ENCODE measurements at places on chromosomes 3 and 15.

DNA sequence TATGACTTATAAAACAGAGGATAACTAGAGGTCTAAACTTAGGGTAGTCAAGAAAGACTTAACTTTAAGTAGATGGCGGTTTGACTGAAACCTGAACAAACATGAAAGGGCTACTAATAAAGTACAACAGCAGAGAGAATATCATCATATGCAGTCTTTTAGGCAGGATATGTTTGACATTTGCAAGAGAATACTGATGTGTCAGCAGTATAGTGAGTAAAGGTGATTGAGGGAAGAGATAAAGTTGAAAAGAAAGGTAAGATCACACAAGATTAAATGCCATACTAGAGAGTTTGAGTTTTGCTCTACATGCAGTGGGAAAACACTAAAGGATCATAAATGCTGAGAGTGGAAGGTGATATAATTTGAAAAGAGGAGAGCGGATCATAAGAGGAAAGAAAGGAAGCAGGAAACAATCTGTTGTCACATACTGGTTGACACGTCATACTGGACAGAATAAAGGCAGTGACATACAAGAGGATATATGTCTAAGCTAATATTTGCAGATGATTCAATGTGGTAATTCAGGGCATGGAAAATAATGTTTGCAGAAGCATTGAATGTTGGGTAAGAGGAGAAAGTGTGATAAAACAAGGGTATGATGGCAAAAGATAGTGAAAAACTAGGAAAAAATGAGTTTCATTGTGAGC, 223.0 kb downstream of the EPHA6 start:
- no peak for DNase-seq

DNA sequence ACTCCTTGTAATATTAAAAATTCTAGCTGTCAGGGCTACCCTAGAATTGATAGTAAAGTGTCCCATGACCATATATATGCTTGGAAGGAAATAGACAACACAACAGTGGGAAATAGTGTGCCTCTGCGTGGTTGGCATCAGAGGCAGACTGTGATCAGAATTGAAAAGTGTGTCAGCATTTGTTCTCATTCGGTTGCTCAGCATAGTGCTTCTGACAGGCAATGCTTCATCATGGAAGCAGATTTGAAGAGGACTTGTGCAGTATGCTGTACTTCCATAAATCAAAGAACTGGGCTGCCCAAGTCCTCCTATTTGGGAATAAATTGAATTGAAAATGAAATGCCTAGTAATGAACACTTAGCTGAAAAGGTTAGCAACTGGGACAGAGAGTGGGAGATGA, 435.7 kb downstream of the DIPK2A start:
- no peak for DNase-seq

- DNase-seq = no peak
These were observed 99.1 kb downstream of the NR1I2 start for GRCh38 chr3:119880966-119881365.

DNA sequence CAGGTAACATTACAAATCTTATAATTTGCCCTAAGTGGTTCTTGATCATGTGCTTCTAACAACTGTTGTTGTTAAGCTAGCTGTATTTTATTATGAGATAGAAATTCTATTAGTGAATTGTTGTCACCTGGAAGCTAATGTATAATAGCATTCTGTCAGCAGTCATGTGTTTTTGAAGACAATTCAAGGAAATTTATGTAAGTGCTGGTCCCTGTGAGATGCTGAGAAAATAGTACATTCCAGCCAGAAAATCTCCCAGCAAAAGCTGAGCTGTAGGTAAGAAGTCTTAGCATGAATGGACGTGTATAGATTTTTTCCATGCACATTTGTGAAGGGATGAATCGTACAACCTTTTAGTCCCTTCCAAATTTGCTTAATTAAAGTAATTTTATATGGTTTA, 120.0 kb upstream of the C15orf61 start:
- no peak for DNase-seq

DNA sequence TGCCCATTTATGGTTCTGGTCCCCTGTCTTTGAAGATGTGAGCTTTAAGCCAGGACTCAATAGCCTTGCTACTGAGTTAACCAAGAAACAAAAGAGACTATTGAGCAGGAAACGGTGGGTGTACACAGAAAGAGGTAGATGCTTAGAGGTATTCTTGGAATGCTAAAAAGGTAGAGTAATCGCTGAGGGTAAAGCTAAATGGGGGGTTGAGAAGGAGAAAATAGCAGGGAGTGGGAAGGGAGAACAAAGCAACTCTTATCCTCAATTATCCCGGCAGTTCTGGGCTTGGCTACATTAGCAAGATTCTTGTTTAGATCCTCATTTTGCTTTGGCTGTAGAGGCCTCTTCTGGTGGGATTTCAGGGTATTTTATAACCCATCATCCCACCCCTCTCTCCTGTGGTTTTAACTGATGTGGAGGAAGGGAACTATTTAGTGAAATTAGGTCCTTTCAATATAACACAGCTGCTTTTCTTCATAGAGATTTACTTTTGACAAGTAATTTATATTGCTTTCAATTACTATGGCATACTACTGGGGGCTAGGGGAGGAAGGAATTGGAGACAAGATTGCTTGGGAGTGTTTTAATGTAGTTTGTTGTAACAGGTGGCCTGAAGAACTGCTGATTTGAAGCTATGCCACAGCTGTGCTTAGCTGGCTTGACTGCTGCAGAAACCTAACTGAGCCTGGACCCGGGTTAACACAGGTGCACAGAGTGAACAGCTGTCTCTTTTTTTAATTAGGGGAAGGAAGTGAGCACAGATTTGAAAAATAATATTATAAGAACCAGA, 234.3 kb upstream of the CCDC54 start:
- DNase-seq = peak; percentile 34

DNA sequence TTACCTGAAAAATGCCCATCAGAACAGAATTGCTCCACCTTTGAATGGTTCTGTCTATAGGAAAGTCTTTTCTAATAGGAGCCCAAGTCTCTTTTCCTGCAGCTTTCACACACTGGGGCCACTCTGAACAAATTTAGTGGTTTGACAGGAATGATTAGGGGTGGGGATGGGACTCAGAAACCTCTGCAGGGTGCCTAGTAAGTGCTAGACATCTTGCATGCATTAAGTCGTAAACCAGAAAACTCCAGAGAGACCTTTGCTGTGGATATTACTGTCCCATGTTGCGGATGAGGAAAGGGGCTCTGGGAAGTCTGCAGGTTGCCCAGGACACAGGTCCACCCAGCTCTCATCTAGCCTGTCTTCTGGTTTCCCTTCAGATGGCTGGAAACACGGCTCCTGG, 189.7 kb downstream of the OPA1 start:
- DNase-seq = no peak

DNA sequence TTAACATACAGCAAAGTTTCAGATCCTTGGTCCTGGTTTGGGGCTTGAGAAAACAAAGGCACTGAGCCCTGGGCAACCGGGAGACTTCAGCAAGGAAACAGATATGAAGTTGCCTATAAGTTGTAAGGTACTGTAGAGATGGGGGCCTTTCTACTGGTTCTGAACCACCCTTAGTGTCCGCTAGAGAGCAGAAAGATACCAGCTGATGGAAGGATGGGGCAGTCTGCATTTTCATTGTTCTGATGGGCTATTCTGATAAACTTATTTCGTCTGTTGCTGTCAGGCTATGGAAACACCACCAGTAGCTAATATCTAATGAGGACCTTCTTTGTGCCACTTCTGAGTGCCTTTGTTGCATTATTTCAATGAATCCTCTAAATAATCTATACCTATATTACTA, 38.7 kb downstream of the FGD5 start:
- no peak for DNase-seq

DNA sequence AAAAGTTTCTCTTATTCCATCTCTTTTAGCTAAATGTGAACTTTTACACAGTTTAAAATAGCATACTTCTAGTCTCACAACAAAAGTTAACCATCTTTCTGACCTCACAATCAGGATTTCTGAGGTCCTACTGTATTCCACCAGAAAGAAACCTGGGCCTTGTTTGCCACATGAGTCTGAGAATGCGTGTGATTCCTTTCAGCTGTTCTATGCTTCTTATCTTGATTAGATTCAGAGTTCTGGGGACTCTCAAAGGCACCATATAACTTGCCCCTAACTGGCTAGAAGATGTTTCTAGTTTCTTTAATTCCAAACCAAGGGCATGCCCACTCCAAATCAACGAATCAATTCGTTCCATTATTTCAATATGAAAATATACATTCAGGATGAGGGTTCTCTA, 131.1 kb downstream of the ATP8B4 start:
- DNase-seq = no peak

DNA sequence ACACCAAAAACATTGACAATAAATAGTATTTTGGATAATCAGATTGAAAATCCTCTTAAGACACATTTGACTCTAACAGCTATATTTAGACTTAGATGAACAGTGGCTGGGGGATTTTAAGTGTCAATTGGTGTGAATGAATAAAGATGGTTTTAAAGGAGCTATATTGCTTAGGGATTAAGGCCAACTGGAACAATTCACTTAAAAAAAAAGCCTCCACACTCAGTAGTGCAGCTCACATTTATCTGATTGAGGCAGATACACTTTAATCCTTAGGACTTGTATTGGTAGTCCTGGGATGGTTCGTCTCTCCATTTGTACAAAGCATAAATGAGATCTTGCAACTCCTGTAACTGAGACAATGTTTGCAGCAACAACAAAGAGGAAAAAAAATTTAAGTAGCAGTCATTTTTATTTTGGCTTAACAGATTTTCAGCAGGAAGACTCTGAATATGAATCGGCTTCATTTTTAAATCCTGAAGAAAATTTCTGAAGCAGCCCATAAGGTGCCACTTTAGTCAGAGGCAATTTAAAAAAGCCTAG, 112.0 kb downstream of the UACA start:
- DNase-seq = no peak

GRCh38 chr3:112956351-112956750, 18.6 kb downstream of the CD200R1 start:
- no peak for DNase-seq

DNA sequence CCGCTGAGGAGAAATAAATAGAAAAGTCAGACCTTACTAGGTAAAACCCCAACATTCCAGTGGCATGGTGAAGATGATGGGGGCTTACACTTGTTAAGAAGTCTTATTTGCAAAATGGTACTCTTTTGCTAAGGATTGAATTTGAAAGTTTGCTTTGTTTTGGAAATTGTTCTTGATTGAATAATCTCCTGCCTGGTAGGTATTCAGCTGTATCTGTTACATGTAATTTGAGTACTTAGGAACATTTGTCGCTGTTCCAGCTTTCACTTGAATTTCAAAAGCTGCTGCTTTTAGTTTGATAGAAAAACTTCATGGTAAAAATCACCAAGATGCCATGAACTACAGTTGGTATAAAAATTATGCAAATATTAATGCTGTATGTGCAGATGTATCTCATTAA, 44.6 kb downstream of the TFG start:
- DNase-seq = peak; percentile 14

DNA sequence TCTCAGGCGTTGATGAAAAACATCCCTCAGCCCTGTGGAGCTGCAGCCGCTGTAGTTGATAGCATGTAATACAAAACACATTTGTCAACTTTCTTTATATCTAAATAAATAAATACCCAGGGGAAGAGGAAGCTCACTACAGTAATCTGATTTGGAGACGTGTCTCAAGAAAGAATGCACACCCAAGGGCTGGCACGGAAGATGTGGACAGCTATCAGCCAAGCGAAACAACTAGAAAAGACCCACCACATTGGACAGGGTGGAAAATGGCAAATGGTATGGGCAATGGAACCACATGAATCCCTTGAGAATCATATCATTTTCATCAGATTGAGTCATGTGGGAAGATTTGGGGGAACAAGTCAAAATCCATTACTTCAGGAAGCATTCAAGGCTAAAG, 43.1 kb upstream of the ALDH1A3 start:
- no peak for DNase-seq

DNA sequence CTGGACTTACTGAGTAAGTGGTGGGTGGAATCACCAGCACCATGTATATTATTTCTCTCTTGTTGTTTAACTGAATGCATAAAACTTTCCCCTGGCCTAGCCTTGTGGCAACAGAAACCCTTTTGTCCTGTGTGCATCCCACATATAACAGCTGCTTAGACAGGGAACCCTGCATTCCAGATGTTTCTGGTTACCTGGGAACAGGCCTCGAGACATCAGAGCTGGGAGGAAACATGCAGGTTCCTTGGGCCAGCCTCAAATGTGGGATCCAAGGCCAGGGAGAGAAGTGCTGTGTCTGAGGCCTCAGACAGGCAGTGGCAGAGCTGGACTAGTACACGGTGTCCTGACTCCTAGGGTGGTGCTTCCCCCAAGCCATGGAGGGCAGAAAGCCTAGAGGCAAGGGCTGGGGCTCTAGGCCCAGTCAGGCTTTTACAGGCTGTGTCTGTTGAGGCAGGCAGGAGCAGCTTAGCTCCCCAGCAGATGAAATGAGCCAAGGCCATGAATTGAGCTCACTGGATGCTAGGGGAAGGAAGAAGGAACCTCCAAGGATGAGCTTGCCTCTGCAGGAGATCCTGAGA, 57.7 kb downstream of the ITGA11 start:
- DNase-seq = no peak

DNA sequence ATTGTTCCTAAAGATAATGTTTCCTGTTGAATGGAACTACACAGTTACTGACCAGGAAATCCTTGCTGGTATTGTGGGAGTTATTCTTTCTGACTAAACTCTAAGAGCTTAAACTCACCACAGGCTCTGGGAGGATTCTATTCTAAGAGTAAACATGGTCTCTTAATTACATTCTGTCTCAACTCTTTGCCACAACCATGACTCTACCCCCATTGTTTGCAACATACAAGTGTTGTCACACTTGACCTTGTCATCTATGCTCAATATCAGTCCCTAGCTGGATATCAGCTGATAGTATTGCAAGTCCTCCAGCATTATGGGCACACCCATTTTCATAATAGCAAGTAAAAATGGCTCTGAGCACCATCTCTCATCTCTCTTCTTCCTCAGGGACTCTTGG, 29.6 kb upstream of the SECISBP2L start:
- DNase-seq = no peak

DNA sequence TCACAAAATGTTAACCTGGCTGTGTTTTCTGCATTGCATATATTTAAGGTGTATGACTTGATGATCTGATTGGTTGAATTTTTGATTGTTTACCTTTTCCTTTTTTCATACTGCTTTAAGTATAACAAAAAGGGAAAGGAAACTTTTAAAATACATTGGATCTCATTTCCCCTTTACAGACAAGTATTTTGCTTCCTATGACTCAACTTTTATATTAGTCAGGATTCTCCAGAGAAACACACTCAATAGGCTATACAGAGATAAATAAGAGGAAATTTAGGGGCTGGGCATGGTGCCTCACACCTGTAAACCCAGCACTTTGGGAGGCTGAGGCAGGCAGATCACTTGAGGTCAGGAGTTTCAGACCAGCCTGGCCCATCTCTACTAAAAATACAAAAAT, 205.8 kb downstream of the TJP1 start:
- no peak for DNase-seq

- no peak for DNase-seq
These were observed at the start of gene PSTPIP1 for GRCh38 chr15:76994971-76995945. TSS of gene PSTPIP1 (plus strand) at chr15:76995126. CDS start at chr15:76995574, 448 bp downstream.
